ENCODE measurements at places on chromosomes 4 and X.

DNA sequence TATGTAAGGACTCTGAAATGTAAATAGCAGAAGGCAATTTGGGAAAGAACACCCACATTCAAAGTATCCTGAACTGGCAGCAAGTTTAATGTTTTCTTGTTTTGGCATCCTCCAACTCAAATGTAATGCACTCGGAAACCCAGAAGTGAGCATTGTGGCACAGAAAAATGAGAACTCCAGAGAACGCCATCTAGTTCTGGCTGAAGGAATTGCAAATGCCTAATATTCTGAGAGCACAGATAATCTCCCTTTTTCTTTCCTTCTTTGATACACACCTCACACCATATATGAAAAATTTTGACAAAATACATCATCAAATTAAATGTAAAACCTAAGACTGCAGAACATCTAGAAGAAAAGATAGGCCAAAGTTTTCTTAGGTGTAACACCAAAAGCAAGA is 52.1 kb downstream of the PWWP3B start:
- no peak for DNase-seq

- DNase-seq = no peak
These were observed 26.5 kb downstream of the EGF start for GRCh38 chr4:109939190-109939589.

- no peak for DNase-seq
These were observed 3.0 kb downstream of the ZIC3 start for GRCh38 chrX:137568741-137569469.

DNA sequence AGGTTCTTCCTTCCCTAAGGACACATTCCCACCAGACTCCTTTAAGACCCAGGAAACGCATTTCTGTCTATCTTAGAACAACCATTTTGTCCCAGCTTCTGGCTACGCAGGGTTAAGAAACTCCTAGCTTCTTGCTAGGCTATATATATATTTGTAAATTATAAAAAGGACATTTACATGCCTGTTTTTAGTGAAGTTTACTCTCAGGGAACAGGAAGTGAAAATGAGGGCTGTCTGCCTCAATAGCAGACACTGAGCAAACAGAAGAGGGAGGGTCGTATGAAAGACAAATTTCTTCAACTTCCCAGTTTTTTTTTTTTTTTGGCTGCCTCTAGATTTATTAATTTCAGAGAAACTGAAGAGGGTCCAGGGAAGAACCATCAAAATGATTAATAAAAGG is 9.3 kb upstream of the FRMPD3 start:
- DNase-seq = no peak

- DNase-seq = no peak
These were observed 35.3 kb upstream of the JADE3 start for GRCh38 chrX:46876901-46877300.

DNA sequence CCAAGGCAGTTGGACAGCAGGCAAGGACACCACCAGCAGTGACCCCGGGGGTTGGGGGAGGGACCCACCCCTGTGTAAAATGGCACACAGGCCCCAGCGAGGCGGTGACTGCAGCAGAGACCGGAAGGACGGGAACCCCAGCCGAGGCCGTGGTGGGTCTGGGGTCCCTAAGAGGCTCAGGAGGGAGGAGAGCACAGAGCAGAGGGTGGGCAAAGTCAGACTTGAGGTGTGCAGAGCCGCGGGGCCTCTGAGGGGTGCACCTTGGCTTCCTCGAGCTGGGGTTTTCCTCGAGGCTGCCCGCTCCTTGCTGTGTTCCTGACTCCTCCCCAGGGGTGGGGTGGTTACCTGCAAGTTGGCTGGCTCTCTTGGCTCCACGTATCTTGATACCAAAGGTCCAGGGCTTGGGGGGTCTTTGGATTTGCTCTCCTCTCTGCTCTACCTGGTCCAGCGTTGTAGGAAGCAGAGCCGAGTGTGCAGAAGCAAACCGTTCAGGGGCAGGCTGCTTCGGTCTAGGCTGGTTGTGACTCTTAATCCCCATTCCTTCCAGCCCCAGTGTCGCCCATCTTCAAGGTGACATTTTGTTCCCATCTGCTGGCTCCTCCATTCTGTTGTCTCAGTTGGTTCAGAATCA is 37.9 kb upstream of the SORCS2 start:
- DNase-seq = no peak

- DNase-seq = no peak
These were observed 309.4 kb downstream of the GLUD2 start for GRCh38 chrX:121356850-121357171.

DNA sequence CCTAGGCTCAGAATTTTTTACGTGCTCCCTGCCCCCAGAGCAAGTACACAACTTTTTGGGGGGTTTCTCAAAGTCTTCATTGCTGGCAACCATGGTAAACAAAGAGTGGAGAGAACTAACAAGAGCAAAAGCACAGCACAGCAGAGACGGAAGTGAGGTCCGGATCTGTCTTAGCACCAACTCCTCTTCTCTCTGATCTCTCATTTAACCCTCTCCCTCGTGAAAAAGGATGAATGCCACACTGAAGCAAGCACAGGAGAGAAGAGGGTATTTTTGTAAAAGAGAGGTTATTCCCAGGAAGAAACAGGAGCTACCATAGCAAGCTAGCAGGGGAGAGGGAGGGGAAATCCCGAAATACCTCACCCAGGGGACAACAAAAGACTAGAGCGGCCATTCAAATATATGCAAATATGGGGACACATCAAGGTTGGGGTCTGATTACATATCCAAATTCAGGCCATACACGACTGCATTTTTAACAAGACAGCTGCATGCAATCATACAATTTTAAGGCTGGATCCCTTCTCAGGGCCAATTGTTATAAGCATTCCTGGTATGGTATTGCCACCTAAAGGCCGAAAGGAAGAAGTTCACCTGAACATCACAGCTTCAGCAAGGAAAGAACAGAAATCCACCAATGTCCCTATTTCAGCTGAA is 46.6 kb downstream of the CD40LG start:
- DNase-seq = peak; percentile 8

DNA sequence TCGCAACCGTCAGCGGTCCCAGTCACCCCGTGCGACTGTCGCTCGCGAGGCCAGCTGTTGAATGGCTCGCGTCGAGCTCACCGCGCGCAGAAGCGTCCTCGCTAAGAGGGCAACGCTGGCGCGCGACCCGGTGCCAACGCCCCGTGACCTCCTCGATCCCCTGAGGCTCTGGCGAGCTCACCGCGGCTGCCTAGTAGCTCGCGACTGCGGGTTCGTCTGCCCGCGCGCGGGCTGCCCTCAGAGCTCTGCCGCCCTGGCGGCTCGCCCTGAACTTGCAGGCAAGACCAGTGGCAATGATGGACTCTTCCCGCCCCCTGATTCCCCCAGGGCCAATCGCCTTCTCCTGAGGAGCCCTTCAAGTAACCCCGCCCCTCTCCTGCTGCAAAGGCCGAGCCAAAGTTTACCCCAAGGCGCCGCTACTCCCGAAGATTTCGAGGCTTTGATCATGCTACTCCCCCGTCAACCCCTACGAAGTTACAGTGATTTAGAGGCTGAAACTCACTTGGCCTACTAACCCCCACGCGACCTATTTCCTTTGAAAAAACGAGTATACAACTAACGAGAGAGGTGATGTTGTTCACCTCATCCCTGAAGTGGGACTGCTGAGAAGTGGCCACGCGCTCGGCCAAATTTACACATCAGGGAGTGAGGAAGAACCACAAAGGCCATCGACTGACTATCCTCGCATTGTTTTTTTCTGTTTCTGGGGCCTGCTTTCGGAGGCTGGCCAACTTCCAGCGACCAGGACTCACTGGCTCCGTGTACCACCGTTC is 37.5 kb downstream of the PGRMC1 start:
- DNase-seq = no peak

- no peak for DNase-seq
These were observed 56.1 kb upstream of the MSANTD1 start for GRCh38 chr4:3192827-3193226.

DNA sequence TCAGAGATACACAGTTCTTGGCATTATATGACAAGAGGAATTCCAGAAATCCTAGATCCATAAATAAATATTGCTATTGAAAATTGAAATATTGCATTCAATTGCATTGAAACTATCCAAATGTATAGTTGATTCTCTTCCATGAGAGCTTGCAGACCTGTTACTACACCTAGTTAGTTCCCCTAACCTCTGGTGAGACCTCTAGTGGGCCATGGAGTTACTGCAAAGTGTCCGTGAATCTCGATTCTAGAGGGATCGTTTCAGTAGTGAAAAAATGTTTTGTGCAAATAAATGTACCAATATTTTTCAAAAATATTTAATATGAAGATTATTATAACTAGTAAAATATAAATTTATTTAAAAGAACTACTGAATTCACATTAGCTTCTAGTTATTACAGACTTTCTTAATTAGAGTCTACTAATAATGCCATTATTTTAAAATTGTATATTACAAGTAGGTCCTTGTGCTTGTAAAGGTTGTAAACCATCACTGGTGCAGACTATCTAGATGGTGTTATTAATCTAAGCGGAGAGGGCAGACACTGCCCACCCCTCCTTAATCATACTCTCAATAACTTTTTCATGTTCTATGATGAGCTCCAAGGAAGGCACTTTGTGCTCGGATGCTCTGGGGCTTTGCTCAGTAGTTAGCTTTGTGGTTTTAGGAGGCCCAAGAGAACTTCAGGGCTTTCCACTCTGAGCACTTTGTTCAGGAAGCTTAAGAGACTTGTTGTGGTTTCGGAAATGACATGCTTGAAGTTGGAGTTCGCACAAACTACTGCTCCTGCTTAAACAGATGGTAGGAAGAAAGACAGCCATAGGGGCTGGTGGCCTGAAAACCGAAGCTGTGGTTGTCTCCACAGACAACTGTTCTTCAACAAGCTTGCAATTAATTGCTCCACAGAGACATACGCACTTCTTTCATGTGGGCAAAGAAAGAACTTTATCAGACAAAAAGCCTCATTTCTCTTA is 42.8 kb downstream of the IL21 start:
- DNase-seq = peak; percentile 48

- no peak for DNase-seq
These were observed 57.3 kb upstream of the AP1S2 start for GRCh38 chrX:15911734-15912550.

DNA sequence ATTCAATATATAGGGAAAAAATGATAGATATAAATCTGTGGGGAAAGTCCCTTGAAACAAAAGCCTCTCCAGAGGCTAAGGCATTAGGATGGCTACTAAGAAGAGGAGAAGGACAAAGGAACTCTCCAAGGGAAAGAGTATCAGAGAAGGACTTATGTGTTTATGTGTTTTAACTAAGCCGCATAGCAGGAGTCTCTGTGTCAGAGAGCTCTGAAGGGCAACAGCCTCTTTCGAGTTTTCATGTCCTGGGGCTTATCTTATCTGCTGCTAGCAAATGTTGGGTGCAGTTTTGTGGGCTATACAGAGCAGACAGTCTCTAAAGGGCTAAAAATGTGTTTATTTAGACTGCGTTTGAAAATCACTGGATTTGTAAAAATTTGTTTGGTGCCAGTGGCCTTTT is 1145.6 kb upstream of the DIAPH2 start:
- no peak for DNase-seq

DNA sequence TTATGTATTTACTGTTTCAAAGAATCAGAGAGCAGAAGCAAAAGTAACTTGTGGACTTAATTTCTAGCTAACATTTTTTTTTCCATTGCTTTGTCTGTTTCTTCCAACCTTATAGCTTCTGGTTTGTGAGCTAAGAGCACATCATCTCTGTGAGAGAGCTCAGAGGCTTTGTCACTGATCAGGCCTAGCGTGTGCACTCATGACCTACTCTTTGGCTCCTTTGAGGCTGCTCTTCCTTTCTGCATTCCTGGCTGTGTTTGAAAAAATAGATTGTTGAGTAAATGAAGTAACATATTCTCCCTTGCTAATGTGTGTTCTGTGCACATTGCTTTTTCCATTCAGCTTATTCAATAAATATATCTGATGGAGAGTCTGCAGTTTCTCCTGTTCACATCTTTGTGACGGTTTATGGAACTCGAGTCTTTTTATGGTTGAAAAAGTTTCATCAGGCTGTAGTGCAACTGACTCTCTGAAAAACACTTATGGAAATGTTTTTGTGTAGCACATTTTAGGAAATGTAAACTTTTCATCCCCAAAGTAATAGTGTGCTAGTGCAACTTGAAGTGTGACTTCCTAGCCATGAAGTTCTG is 133.0 kb downstream of the RAPGEF2 start:
- no peak for DNase-seq

- DNase-seq = no peak
These were observed 114.7 kb upstream of the ARMCX2 start for GRCh38 chrX:101774340-101774739.

- DNase-seq = no peak
These were observed 93.5 kb upstream of the ADAD1 start for GRCh38 chr4:122285285-122285684.

- no peak for DNase-seq
These were observed 60.4 kb downstream of the CD40LG start for GRCh38 chrX:136708348-136708747.

- no peak for DNase-seq
These were observed 47.6 kb downstream of the MAML3 start for GRCh38 chr4:140106289-140106844.

DNA sequence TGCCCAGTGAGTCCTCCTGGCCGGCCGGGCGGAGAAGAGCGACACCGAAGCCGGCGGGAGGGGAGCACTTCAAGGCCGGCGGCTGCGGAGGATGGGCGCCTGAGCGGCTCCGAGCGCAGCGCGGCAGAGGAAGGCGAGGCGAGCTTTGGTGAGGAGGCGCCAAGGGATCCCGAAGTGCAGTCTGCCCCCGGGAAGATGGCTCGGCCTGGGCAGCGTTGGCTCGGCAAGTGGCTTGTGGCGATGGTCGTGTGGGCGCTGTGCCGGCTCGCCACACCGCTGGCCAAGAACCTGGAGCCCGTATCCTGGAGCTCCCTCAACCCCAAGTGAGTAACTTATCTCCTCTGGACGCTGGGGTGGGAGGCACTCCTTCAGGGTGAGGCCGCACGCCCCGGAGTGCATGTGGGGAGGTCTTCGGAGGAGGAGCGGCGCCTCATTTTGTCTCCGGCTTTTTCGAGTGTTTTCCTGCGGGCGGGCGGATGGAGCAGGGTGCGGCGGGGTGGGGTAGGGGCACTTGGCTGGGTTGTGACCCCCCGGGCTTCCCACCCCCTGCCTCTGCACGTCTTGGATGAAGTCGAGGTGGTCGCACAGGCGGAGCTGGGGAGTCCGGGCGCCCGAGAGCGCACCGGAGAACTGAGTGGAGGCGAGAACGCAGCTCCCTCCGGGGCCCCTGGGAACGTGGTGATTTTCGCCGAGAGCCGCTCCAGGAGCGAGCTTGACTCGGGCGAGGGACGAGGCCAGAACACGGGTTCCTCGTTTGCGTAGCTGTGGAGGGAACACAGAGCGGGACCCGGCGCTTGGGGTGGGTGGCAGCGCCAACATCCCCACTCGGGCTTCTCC is 979 bp downstream of the EFNB1 start:
- DNase-seq = no peak

GRCh38 chrX:114465689-114466088 is 118.2 kb upstream of the HTR2C start:
- DNase-seq = no peak

- DNase-seq = no peak
These were observed 36.2 kb upstream of the NDNF start for GRCh38 chr4:121108557-121108956.

DNA sequence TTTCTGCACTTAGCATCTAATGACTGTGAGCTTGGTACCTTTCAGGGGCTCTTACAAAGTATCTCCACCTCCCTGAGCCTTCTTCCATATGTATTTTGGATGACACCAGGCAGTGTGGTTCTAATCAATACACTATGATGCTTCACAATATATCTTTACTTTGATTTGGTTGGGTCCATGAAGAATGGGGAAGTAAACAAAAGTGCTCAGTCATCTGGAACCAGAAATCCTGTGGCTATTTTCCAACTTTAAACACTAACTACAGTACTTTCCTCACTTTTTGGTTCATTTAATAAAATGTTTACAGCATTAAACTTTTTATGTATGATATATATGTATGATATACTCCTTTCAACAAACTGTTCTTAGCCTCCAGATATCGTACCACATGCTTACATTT is 216.4 kb upstream of the AFF2 start:
- no peak for DNase-seq

Measured in HCT116 (cell line).